ENCODE measurements at places on chromosomes 4 and X.
A peak's percentile ranks its signal among the peaks of the same experiment; 100 is the strongest.

- DNase-seq, result no peak
These were observed 57.8 kb upstream of the BEND2 start for GRCh38 chrX:18278449-18278848.

- peak; percentile 30 for DNase-seq
These were observed 680.4 kb downstream of the DMD start for GRCh38 chrX:32530802-32531403.

DNA sequence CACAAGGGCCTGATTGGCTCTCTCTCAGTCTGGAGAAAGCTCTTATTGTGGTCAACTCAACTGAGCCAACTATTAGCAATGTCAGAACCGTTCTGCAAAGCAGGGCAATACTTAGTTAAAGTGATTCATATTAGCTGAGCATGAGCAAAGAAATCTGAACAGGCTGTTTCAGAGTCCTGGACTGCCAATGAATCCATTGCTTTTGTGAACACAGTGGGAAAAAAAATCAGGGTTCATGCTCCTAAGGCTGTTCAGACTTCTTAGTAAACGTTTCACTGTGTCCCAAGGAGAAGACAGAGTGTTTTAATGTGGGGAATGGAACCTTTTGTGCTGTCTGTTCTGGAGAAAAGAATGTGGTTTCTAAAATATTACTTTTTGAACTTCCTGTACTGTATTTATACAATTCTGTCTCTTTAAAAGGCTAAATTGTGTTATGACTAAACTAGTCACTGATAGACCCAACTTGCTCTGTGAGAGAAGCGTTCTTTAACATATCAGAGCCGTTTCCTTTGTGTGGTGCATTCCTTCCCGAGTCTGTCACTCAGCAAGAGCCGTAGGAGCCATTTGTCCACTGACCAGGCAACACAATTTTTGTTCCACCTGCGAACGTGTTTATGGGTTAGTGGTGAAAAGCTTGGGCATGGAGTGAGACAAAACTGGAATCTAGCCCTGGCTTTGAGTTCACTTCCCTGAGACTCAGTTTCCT, 366.1 kb downstream of the FBXO8 start:
- DNase-seq, result peak; percentile 75

DNA sequence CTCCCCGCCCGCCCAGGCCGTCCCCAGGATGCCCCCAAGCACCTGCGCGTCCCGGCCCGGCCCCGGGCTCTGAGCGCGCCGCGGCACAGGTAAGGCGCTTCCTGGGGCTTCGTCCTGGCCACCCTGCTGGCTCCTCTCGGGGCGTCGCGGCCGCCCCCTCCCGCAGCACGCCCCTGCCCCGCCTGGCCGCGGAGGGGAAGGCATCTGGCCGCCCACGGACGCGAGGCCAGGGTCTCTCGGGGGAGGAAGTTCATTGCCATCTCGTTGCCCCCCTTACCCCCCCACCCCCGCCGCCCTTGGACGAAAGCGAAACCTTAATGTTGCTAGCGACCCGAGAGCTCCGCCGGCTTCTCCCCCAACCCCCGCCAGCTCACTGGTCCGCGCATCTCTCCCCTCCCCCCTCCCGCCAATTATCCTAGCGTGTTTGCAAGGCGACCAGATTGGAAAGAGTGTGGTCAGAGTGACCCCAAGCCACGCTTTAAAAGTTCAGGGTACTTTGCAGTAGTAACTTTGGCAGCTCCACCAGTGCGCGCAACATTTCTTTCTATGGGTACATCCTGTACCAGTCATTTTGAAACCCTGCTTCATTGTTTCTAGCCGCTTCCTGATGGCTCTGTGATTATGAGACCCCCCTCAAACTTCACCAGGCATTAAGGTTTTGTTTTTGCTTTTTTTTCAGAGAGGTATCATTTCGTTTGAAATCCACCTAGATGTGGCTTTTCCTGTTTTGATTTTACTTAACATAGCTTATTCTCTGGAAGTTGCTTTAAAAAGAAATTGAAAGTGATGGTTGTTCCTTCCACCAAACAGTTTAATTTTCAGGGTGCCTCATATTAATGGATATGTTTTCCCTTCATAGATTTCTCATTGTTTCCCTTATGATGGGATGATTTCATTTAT, 626 bp downstream of the TBC1D1 start:
- no peak for DNase-seq

- DNase-seq, result no peak
These were observed 89.0 kb upstream of the SHISA3 start for GRCh38 chr4:42308247-42308646.
